Muscle of leg (tissue), 16 donors: ENCODE measurements at places on chromosomes 16 and 17.

GRCh38 chr17:68403122-68403521, 54.2 kb downstream of the WIPI1 start:
- H3K36me3 ChIP-seq, result no peaks in the 10 kb centered on the region
- H3K27ac ChIP-seq, result no peak overlapping the region
- H3K27me3 ChIP-seq, result no peaks in the 10 kb centered on the region
- no peak overlapping the region for H3K4me3 ChIP-seq

GRCh38 chr17:29723278-29724047, 100.8 kb upstream of the CORO6 start:
- H3K4me3 ChIP-seq, result no peak overlapping the region
- H3K27me3 ChIP-seq, result no peaks in the 10 kb centered on the region
- no peaks in the 10 kb centered on the region for H3K36me3 ChIP-seq
- H3K27ac ChIP-seq, result peak overlapping the region; percentile 89
- peak; percentile 27 for DNase-seq
- H3K4me1 ChIP-seq, result peaks cover 7% of the 10 kb centered on the region

DNA sequence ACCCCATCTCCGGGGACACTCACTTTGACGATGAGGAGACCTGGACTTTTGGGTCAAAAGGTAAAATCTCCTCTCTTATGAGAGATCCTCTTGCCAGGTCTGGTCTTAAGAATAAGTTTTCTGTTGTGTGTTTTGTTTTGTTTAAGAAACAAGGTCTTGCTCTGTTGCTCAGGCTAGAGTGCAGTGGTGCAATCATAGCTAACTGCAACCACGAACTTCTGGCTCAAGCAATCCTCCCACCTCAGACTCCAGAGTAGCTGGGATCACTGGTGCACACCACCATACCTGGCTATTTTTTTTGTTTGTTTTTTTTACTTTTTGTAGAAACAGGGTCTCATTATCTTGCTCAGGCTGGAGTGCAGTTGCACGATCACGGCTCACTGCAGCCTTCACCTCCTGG, 4.1 kb downstream of the MMP25 start:
- peaks cover 12% of the 10 kb centered on the region for H3K4me1 ChIP-seq
- no peak overlapping the region for H3K27ac ChIP-seq
- peaks cover 55% of the 10 kb centered on the region for H3K27me3 ChIP-seq
- peaks cover 3% of the 10 kb centered on the region for H3K36me3 ChIP-seq

GRCh38 chr17:67044016-67044772, at the start of gene CACNG1:
CACNG1 (plus strand) TSS chr17:67044554; CDS start chr17:67044661, 107 bp downstream.
- peak within 1 kb of the TSS; percentile 96 for H3K27ac ChIP-seq
- peak within 1 kb of the TSS; percentile 59 for H3K4me3 ChIP-seq
- H3K36me3 ChIP-seq, result peaks cover under 1% of the 10 kb centered on the region
- H3K27me3 ChIP-seq, result peaks cover 2% of the 10 kb centered on the region
- peak; percentile 77 for DNase-seq

DNA sequence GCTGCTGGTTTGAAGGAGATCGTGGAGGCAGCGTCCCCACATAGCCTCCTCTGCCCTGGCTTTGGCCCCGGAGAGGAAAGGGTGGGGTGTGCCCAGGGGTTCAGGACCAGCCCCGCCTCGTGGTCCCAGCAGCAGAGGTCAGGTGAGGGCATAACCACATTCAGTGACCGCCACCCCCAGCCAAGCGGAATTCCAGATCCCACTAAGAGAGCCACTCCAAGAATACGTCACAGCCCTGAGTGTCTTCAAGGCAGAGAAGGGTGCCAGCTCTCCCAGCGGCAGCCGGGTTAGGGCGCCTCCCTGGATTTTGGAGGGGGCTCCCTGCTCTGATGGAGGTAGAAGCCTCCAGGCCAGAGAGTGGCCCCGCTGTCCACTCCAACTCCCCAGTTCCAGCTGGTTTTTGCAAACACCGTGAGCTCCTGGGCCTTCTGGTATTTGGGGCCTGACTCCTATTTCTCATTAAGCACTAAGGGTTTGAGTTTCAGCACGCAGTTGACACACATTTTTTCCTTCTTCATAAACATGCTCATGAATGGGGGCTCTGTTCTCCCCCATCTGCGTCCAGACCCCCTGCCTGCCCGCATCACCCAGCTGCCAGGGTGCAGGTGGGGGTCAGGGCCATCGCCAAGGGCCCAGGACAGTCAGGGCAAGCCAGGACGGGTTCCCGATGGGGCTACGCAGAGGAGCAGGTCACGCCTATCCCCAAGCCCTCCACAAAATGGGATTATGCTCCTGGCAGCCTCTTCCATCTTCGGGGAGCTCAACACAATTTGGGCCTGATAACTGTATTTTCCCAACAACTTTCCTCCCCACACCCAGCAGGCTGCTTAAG, 98.4 kb upstream of the PLCG2 start:
- DNase-seq, result peak; percentile 44
- peaks cover 41% of the 10 kb centered on the region for H3K36me3 ChIP-seq
- peaks cover 23% of the 10 kb centered on the region for H3K4me1 ChIP-seq
- no peaks in the 10 kb centered on the region for H3K27me3 ChIP-seq
- H3K27ac ChIP-seq, result peak overlapping the region; percentile 59
- H3K4me3 ChIP-seq, result no peak overlapping the region

- H3K27ac ChIP-seq, result no peak overlapping the region
- no peaks in the 10 kb centered on the region for H3K36me3 ChIP-seq
- H3K4me3 ChIP-seq, result no peak overlapping the region
- DNase-seq, result no peak
These were observed 19.8 kb upstream of the CBFB start for GRCh38 chr16:67009158-67009557.

- peaks cover 66% of the 10 kb centered on the region for H3K4me1 ChIP-seq
- no peaks in the 10 kb centered on the region for H3K27me3 ChIP-seq
- peak overlapping the region; percentile 100 for H3K27ac ChIP-seq
- H3K4me3 ChIP-seq, result no peak overlapping the region
These were observed 2.7 kb downstream of the MNT start for GRCh38 chr17:2398182-2398581.

- H3K36me3 ChIP-seq, result no peaks in the 10 kb centered on the region
- peak; percentile 49 for DNase-seq
- no peaks in the 10 kb centered on the region for H3K27me3 ChIP-seq
- no peak overlapping the region for H3K27ac ChIP-seq
- no peaks in the 10 kb centered on the region for H3K4me1 ChIP-seq
These were observed 37.6 kb downstream of the NOS2 start for GRCh38 chr17:27762527-27763305.

DNA sequence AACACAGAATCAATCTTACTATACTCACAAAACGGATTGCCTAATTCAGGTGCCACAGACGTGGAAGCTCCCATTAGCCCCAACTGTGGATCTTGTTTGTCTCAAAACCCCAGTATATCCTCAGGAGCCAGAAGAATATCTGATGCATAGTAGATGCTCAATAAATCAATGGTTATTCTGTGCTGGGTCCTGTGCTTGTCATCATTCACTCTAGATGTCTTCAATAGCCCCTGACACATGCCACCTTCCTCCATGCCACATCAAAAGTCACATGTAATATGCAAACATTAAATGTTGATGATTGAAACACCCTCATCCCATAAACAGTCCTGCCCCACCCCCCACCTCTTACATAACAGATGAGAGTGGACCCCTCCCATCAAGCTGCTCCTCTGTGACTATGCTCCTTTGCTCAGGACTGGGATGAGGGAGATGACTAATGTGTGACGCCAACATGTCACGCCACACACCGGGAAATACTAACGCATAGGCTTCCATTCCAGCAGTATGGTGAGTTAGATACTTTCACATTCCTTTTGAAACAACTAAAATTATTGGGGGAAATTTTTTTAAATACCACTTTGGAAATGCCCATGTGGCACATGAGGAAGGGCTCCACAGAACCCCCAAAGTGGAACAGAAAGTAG, 267.6 kb upstream of the SDK2 start:
- H3K27me3 ChIP-seq, result peaks cover 28% of the 10 kb centered on the region
- DNase-seq, result no peak

DNA sequence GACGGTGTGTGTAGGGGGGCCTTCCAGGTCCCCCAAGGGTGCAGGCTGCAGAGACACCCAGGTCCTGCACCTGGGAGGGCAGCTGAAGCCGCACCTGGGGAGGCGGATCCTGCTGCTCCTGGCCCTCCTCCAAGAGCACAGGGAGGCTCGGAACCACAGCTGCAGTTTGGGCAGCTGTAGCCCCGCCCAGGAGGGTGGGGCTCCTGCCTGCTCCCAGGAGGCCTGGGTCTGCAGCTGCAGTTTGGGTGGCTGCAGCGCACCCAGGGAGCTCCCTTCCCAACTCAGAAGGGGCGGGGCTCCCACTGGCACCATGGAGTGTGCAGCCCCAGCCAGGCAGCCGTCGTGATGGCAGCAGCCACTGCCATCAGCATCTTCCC, 69.4 kb upstream of the NKD1 start:
- H3K27ac ChIP-seq, result no peak overlapping the region
- no peaks in the 10 kb centered on the region for H3K36me3 ChIP-seq
- H3K4me3 ChIP-seq, result no peak overlapping the region

DNA sequence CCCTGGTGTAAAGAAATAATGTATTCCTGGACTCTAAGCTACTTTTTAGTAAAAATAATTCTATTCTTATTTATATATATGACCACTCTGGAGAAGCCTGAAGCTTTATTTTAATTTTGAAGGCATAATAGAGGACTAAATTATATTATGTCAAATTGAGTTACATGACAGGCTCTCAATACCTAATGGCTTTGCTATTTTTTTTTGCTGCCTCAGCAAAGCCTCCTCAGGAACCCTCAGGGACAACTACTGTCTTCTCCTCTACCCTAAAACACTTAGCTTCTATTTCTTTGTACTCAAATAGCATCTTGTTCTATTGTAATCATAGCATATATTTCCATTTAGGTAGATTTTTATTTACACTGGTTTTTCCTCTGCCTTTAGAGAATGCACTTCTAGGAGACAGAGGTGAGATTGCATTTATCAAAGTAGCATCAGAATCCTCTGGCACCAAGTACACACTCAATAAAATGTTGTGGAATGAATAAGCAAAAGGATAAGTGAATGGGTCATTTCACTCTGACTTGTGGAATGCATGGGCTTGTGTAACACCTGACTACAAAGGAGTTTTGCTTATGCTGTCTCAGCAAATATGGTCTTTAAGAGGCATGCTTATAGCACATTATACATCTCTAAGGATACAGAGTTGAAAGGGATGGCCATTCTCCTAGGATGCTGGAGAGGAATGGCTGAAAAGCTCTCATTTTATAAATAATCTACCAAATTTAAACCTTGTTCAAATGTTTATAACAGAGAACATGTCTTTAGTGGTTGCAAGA, 605.2 kb downstream of the KCNJ2 start:
- no peak overlapping the region for H3K4me3 ChIP-seq
- no peak overlapping the region for H3K27ac ChIP-seq
- H3K36me3 ChIP-seq, result no peaks in the 10 kb centered on the region
- H3K4me1 ChIP-seq, result peaks cover 8% of the 10 kb centered on the region
- DNase-seq, result no peak
- no peaks in the 10 kb centered on the region for H3K27me3 ChIP-seq

- H3K4me1 ChIP-seq, result peaks cover 49% of the 10 kb centered on the region
- peaks cover 95% of the 10 kb centered on the region for H3K36me3 ChIP-seq
- H3K27ac ChIP-seq, result no peak overlapping the region
- H3K27me3 ChIP-seq, result no peaks in the 10 kb centered on the region
These were observed 9.7 kb downstream of the CASKIN2 start for GRCh38 chr17:75505640-75506039.

DNA sequence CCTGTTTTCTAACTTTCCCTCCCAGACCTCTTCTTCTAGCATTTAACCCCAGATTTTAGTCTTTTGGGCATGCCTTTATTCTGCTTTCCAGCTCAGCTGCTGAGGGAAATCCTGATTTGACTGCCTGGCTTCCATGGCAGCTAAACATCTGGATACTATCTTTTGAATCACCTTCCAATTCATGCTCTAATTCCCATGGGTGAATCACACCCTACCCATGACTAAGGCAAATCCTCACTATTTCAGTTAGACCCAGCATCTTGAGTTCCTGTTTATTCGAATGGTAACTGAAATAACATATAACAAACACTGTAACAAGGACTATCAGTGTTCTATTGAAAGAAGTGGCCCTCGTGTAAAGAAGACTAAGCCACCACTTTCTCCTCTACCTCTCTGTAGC, 29.8 kb downstream of the CA10 start:
- no peaks in the 10 kb centered on the region for H3K27me3 ChIP-seq
- H3K27ac ChIP-seq, result no peak overlapping the region
- H3K4me1 ChIP-seq, result no peaks in the 10 kb centered on the region
- no peaks in the 10 kb centered on the region for H3K36me3 ChIP-seq
- peak; percentile 26 for DNase-seq

DNA sequence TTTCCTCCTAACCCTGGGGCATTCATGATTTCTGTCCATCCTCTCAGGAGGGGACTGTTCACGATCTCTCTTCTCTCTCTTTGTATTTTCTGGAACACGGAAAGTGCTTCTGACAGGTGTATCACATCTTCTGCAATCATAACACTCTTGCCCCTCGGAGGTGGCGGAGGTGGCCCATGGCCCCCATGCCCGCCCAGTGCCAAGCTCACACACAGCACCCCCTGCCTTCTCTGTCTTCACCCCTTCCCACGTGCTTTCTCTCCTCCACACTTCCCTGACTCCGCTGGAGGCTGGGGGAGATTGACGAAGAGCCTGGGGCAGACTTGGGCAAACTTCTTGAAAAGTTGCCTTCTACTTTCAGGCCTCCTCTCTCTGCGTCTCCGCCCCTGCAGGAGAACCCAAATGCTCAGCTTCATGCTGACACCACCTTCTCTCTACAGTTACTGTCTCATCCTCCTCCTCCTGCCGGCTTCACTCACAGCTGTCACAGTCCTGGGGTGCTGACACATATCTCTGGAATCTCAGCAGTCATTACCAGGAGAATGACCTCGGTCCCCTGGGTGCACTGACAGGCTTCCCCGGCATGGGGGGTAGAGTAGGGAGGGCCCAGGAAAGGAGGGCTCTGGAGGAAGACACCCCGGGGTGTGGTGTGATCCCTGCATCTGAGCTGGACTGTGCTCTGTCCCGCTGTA, 127.1 kb downstream of the ENGASE start:
- peaks cover 38% of the 10 kb centered on the region for H3K27me3 ChIP-seq
- DNase-seq, result peak; percentile 15
- H3K4me1 ChIP-seq, result peaks cover 17% of the 10 kb centered on the region
- peak overlapping the region; percentile 35 for H3K27ac ChIP-seq
- H3K4me3 ChIP-seq, result no peak overlapping the region

- H3K27me3 ChIP-seq, result no peaks in the 10 kb centered on the region
- no peak overlapping the region for H3K27ac ChIP-seq
- H3K4me3 ChIP-seq, result no peak overlapping the region
- H3K36me3 ChIP-seq, result peaks cover 62% of the 10 kb centered on the region
These were observed 2.9 kb downstream of the NEURL4 start for GRCh38 chr17:7326186-7326585.

GRCh38 chr16:65117811-65118448, 3.9 kb downstream of the CDH11 start:
- peak; percentile 92 for DNase-seq
- H3K36me3 ChIP-seq, result peaks cover 16% of the 10 kb centered on the region
- H3K4me1 ChIP-seq, result peaks cover 26% of the 10 kb centered on the region
- no peak overlapping the region for H3K4me3 ChIP-seq
- H3K27me3 ChIP-seq, result peaks cover 20% of the 10 kb centered on the region
